ENCODE measurements at places on chromosomes 13 and 19.
A peak's percentile ranks its signal among the peaks of the same experiment; 100 is the strongest.

GRCh38 chr19:33527125-33527524 lies 5.5 kb upstream of the PEPD start:
- DNase-seq, result no peak

GRCh38 chr13:100338275-100338674 lies 249.4 kb downstream of the PCCA start:
- no peak for DNase-seq

DNA sequence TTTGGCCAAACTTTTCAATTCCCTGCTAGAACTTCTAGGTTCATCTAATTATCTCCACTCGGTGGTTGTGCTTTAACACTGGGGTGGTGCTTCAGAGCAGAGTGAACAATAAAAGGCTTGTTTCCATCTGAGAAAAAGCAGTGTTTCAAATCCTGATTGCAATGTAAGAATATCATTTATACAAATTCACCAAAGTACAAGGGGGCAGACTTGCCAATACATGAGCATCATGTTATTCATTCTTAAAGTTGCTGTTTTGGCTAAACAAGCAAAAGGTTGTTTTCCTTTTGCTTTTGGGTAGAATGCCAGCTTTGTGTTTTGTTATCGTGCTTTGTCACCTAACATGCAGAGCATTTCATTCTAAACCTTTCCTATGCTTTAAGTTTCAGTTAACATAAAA lies 78.5 kb upstream of the UBAC2 start:
- DNase-seq, result no peak

DNA sequence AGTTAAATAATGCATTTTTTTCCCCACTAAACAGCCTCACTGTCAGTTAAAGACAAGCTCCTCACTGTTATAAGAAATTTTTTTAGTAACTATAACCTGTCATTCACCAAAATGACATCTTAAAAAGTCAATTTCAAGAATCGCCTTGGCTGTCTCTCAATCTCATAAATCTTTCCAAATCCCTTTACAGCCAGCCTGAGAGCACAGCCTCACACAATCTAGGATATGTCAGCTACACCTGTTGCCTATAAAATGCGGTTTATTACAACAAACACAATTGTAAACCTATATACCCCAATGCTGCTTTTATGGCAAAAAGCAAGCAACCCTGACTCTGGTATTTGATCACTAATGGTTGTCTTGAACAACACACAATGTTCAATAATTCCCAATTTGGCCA lies 29.5 kb upstream of the FNDC3A start:
- DNase-seq, result no peak

GRCh38 chr19:54421169-54421516 lies 5.9 kb downstream of the TTYH1 start:
- no peak for DNase-seq

- no peak for DNase-seq
These were observed 261.8 kb downstream of the TBC1D4 start for GRCh38 chr13:75220238-75220542.

GRCh38 chr13:107969546-107969945 lies 245.8 kb downstream of the LIG4 start:
- DNase-seq, result no peak

GRCh38 chr19:43763473-43763939 lies 8.7 kb upstream of the SMG9 start:
- DNase-seq, result peak; percentile 52

DNA sequence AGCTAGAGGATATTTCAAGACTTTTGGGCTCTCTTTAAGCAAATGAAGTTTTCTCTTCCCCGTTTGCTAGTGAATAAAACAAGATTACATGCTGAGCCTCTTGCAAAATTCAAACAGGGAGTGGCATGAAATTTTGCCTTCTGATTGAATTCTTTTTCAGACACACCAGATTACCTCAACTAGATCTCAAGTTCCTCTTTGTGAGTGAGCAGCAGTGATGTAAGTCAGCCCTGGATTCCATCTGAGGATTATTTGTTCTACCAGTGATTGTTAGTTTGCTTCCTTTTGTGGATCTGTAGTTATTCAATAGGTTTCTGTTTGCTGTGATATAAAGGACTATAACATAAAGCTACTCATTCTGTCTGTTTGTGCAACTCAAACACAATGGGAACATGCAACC lies 407.7 kb downstream of the LMO7 start:
- no peak for DNase-seq

DNA sequence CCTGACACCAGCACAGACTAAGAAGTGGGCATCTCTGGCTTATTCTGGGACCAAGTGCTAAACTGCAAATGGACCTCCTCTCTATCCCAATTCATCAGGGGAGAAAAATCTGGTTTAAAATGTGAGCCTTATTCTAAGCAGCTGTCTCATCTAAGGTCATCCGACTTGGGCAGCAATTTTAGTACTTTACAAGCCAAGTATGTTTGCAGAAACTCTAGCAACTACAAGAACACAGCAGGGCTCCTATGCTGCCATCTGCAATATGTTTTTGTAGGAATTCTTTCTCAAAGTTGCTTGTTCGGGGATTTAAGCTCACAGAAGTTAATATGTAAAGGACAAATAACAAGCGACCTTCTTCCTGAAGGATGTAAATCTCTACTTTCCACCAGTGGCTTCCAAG lies 113.1 kb downstream of the FOXO1 start:
- DNase-seq, result no peak

DNA sequence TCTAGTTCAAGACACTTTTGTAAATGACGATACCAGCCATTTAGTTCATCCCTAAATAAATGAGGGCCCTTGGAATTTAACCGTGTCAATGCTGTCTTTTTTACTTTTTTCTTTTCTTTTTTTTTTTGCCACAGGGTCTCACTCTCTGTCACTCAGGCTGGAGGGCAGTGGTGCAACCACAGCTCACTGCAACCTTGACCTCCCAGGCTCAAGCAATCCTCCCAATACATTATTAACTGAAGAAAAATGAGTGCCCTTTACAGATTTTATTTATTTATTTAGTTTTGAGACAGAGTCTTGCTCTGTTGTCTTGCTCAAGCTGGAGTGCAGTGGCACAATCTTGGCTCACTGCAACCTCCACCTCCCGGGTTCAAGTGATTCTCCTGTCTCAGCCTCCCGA lies 2.9 kb upstream of the MED4 start:
- no peak for DNase-seq

DNA sequence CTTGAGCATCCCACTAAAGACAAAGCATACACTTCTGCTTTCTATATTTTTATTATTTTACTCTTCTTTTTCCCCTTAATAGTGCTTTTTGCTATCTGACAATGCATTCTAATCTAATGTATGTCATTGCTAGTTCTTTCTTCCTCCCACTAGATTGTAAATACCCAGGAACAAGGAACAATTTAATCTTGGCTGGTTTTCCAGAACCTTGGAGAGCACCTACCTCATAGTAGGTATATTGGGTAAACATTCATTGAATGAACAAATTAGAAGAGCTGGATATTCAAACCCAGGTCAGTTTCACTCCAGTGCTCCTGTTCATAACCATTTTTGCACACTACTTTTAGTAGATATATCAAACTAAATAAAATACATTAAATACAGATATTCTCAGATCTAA lies 1617.6 kb upstream of the SLC10A2 start:
- no peak for DNase-seq

GRCh38 chr19:10871711-10872545 lies 575 bp downstream of the CARM1 start:
- peak; percentile 58 for DNase-seq

All from GM20000 (cell line).